Suppressor macrophage treated with lipopolysaccharide for 1 hour (primary cell): ENCODE measurements at places on chromosomes 7 and 10.

GRCh38 chr10:7696545-7696944 lies 6.6 kb upstream of the ITIH2 start:
- DNase-seq = no peak

GRCh38 chr7:123122916-123123315 lies 76.9 kb downstream of the SLC13A1 start:
- no peak for DNase-seq

GRCh38 chr7:131927770-131928423 lies 371.5 kb upstream of the PODXL start:
- DNase-seq = no peak

- DNase-seq = peak; percentile 84
These were observed 71.4 kb downstream of the AHR start for GRCh38 chr7:17369691-17370426.

GRCh38 chr10:78950656-78951587 lies 117.8 kb upstream of the ZMIZ1 start:
- DNase-seq = no peak
